GM13976 (cell line): ENCODE measurements at places on chromosomes 1 and 21.

GRCh38 chr1:173715538-173715844, 710 bp downstream of the KLHL20 start:
- DNase-seq = no peak

DNA sequence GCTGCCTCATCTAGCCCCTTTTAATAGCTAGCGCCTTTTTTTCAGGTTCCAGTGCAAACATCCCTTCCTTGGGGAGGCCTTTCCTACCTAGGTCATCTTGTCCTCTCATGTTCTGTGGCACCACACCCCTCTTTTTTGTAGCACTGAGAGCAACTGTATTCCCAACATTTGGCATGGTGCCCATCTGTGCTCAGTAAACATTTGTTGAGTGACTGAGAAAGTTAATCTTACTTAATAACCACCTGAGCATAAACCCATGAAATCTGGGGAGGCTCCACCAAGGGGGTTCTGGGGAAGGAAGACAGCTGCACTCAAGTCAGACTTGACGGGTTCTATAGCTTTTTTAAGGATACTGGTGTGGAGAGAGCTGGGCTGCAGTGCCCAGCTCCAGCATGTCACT, 90.0 kb downstream of the NOS1AP start:
- no peak for DNase-seq

- DNase-seq = no peak
Measured at GRCh38 chr21:31099122-31099521, 60.8 kb upstream of the KRTAP19-8 start.

DNA sequence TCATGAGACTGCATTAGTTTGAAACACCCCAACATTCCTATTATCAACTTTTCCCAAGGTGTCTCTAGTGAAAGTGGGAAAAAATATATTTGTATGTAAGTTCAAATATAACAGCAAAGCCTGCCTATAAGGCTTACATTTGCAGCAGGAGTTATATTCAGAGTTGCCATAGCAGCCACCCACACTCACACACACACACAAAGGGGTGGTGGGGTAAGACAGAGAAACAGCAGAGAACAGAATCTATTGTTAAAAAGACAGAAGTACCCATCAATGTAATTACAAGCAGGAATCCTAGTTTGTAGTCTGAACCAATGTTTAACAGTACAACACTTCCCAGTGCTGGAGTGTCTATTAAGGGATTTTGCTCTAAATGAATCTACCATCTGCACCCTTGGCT, 55.0 kb downstream of the PLPPR5 start:
- DNase-seq = no peak

DNA sequence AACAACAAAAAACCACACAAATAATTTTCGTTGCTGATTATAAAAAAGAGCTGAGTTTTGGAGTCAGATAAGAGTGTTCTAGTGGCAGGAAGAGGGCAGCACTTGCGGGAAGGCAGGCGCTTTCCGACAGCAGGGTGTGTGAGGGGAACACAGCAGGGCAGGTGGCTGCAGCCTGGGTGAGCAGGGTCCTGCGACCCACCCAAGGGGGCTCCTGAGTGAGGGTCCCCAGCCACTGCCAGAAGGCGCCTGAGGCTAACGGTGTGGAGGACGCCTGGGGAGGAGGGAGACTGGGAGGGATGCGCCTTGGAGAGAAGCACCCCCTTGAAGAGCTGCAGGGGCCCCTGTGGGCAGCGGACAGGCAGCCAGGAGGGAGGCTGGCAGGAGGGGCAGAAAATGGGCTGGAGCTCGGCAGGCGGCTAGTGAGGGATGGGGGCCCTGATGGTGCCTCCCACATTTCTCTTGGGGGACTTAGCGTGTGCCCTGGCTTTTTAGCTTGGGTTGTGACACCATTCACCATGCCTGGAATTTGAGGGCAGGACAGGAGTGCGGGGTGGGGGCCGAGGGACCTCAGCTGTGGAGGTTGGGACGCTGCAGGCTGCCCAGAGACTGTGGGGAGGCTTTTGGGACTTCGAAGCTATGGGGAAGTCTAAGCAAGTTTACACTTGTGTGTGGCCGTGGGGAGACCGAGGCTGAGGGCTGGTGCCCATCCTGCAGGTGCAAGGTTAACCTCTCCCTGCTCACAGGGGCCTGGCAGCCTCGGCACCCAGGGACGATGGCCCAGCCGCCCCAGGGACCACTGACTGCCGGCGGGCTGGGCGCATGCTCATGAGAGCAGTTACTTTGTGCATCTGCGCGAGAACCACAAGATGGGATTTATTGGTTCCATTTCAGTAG, 111.4 kb downstream of the SIK1 start:
- no peak for DNase-seq

DNA sequence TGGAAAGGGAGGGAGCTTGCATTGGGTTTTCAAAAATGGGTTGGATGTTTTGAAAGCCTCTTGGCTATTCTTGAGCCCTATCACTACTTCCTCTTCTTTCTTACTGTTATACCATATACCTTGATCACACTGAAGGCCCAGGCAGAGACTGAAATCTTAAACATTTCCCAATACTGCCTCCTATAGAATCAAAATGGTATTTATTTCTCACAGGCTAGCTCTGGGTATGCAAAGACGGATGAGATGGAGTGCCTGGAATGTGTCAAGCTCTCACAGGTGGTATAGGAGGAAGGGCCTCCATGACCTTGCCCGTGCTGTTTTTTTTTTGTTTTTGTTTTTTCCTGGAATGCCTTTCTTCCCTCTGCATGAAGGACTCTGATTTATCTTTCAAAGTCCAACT, 268.4 kb upstream of the USP24 start:
- no peak for DNase-seq

GRCh38 chr1:79363430-79363829, 356.9 kb upstream of the ADGRL4 start:
- no peak for DNase-seq

DNA sequence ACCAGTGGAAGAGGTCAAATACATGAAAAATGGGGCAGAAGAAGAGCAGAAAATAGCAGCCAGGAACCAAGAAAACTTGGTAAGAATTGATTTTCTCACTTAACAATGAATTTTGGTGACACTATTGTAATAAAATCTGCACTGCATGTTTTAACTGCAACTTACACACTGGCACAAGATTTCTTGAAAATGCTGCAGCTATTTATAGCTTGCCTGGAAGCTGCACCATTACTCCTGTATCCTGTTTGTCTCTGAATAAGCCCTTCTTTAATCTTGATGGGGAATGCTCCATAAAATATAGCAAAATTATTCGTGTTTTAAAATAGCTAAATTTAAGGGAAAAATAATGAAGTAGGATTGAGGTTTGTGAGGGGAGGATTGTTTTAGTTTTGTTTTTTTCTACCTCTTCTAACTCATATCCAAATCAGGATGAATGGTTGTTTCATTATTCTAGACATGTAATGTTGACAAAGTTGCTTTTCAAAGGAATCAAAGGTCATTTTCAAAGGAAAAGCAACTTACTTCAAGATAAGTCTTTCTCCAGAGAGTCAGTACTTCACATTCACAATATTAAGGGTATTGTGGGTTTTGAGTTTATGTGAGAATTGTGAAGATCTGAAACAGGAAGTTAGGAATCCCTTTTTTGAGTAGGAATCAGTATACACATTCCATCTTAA, 120.9 kb downstream of the C1orf21 start:
- DNase-seq = no peak

DNA sequence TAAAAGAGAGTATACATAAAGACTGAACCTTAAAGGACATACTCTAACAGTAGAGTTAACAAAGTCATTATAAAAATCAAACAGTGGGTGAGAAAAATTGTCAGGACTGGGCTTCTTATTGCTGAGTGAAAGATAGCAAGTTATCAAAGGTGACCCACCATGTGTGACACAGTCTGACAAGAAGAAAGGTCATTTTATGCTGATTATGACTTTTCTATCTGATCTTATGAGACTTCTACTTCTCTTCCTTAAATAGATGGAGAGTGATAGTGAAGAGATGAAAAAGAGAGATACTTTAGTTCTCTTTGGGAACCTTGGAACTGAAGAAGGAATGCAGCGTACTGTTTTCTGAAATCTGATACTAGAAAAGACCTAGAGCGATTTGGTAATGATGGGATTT, 2157.1 kb downstream of the NCAM2 start:
- no peak for DNase-seq

- DNase-seq = no peak
Measured at GRCh38 chr1:232974971-232975370, 24.6 kb downstream of the NTPCR start.

DNA sequence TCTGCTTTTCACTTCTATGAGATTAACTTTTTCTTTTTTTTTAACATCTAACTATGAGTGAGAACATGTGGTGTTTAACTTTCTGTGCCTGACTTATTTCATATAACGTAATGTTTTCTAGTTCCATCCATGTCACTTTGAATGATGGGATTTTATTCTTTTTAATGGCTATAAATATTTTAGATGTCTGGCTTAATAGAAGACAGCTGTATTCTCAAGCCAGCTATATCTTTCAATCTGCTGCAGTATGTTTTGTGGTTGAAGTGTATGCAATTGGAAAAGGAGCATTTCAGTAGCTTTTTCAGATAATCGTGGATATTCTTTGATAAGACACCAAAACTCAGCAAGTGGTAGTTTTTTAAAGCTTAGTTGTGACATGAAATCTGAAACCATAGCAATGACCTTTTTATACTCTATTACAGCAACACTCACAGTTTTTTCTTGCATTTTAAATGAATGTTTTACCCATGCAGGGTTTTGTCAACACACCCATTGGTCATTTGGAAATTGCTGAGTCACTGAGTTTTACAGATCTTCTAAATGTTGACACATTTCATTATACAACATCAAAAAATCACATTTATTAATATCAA, 5.7 kb upstream of the SVBP start:
- DNase-seq = no peak

GRCh38 chr1:158037866-158038359, 44.5 kb downstream of the KIRREL1 start:
- DNase-seq = no peak

GRCh38 chr21:32861866-32862265, 90.3 kb upstream of the PAXBP1 start:
- no peak for DNase-seq

- DNase-seq = no peak
Measured at GRCh38 chr1:236534151-236534651, 10.4 kb downstream of the LGALS8 start.

GRCh38 chr1:204830747-204831146, 39.9 kb upstream of the NFASC start:
- DNase-seq = no peak

- no peak for DNase-seq
Measured at GRCh38 chr1:61459345-61459744, 265.6 kb downstream of the TM2D1 start.

DNA sequence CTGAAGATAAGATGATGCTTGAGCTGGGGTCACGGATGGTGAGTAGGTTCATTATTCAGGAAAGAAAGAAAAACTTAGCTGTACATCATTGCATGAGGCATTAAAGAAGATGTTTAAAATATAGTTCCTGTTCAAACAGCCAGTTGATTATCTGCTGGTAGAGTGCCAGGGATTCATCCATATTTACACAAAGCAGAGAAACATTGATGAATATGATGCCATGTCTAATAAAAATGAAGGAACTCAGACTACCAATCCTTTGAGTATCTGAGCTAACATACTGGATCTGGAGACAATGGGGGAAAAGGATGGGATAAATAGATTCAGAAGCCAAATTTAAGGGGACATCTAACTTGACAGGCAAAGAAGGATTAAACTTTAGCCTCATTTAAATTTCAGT, 14.6 kb downstream of the TRIM67 start:
- no peak for DNase-seq

DNA sequence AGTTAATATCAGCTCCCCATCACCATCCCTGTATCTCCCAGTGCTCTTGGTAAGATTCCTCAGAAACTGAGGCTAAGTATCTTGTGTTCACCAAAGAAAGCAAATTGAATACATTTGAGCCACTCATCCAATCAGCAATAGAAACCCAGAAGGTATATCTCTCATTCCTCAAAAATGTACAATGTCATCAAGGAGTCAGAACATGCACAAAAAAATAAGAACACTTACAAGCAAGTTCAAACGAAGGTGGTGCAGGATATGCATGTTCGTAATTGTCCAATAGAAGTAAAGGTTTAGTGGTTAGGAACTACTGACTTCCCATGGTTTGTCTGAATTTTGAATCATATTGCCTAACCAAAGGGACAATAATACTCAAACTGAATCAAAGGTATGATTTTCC, 24.3 kb downstream of the RXRG start:
- DNase-seq = no peak

- no peak for DNase-seq
Measured at GRCh38 chr1:158016651-158017335, 23.3 kb downstream of the KIRREL1 start.

GRCh38 chr1:178918955-178919354, 48.1 kb upstream of the ANGPTL1 start:
- DNase-seq = no peak

- no peak for DNase-seq
Measured at GRCh38 chr1:169689395-169689794, 22.0 kb downstream of the SELL start.

- DNase-seq = peak; percentile 65
Measured at GRCh38 chr1:2212532-2213491, 15.3 kb upstream of the SKI start.

DNA sequence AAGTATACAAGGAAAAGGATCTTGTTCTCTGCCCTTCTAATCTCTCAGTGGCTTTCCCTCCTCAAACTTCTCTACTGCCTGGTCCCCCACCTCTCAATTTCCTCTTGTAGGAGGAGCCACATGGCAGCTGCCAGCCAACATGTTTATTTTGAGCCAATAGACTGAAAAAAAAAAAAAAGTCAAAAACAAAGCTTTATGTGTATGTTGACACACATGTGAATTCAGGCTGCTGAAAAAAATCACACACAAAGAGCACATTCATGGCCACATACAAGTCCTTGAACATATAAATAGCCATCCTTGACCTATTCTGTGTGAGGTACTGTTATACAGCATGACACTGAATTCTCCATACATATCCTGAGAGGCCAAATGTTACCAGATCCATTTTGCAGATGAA, 3.7 kb downstream of the PTPN14 start:
- no peak for DNase-seq
